ENCODE measurements at places on chromosomes 7 and 10.

DNA sequence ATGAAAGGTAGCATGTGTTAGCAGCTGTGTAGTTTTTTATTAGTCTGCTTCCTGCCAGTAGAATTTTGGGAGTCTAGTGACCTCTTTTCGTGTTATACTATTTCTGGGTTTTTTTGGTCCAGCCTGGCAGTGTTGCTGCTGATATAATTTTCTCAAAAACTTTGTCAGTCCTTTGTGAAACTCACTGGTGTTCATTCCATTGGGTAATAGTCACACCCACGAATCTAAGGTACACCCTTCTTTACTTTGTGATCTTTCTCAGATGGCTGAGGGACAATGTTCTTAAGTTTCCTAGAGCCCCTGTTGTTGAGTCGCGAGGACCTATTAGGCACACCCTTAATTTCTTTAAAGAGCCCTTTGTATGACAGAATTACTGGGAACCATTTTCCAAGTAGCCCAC, 52.3 kb downstream of the TPST1 start:
- no peak for DNase-seq

DNA sequence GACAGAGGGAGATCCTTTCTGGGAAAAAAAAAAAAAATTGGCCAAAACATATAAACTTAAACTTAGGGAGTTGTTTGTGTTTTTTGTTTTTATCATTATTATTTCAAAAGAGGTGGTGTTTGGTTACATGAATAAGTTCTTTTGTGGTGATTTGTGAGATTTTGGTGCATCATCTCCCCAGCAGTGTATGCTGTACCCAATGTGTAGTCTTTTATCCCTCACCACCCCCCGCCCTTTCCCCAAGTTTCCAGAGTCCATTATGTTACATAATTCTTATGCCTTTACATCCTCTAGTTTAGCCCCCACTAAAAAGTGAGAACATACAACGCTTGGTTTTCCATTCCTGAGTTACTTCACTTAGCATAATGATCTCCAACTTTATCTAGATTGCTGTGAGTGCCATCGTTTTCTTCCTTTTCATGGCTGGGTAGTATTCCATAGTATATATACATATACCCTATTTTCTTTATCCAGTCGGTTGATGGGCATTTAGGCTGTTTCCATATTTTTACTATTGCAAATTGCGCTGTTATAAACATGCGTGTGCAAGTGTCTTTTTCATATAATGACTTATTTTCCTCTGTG, 148.1 kb upstream of the ZNF92 start:
- no peak for DNase-seq

GRCh38 chr10:60513281-60513680, 123.6 kb upstream of the ANK3 start:
- no peak for DNase-seq

DNA sequence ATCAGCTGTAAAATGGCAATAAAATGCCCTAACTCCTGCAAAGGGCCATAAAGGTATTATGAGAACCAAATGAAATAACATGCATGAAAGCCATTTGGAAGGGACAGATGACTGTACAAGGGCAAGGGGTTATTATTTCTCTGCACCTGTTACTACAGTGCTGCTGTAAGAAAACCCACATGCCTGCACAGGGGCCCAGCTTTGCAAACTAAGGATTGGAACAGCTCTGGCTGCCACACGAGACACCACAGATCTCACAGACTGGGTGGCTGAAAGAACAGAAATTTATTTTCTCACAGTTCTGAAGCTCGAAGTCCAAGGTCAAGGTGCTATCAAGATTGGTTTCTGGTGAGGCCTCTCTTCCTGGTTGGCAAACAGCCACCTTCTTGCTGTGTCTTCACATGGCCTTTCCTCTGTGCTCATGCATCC, 409.0 kb upstream of the NRP1 start:
- no peak for DNase-seq

GRCh38 chr10:56745490-56745889, 384.4 kb upstream of the ZWINT start:
- DNase-seq = no peak

DNA sequence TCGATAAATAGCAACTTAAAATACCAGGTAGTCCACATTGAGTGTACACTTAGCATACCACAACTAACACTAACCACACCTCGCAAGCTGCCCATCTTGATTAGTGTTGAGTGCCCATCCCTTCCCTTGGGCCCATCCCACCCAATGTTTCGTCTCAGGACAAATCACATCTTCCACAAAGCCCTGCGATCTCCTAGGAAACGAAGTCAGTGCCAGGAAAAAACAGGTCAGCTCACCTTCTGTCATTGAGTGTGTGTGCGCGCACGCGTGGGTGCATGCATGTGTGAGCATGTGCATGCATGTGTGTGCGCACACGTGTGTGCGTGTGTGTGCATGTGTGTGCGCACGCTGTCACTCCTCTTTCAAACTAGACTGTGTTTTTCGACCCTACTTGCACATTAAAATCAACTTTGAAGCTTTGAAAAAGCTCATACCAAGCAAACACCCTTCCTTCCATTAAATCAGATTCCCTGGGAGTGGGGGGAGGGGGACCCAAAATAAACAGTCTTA, 48.8 kb upstream of the OPALIN start:
- DNase-seq = no peak

DNA sequence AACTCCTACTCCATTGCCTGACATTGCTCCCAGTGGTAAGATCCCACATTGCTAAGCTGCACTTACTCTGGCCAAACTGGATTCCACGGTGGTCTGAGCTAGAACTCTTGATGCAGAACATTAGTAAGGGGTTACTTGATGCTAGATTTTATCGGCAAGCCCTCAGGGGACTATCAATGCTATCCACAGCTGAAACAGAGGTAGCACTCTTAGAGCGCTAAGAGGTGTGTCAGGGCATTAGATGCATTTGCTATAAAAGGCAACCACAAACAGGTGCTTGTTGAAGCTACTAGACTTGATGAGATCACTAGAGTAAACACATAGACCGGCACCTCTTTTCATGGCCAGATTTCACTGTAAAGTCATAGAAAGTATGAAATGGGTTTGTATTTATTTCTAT, 116.3 kb downstream of the MDFIC start:
- DNase-seq = no peak

GRCh38 chr7:30163231-30163894, 28.6 kb downstream of the MTURN start:
- DNase-seq = no peak

DNA sequence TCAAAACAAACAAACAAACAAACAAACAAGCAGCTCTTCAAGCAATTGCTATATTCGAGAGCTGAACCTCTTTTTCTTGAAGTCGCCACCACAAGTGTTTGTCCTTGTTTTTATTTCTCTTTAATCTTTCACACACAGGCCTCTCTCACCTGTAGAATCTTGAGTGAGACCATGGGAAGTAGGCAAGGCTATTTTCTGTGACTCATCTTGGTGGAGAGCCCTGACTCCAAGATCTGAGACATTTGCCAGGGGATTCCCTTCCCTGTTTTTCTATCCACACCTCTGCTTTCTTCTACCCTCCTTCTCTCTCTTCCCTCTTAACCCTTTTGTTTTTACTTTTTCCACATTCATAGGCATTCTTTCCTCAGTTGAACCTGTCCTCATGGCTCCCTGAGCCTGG, 8.0 kb upstream of the TAS2R60 start:
- DNase-seq = no peak

GRCh38 chr10:13712476-13712836, 125.7 kb downstream of the PRPF18 start:
- DNase-seq = no peak

DNA sequence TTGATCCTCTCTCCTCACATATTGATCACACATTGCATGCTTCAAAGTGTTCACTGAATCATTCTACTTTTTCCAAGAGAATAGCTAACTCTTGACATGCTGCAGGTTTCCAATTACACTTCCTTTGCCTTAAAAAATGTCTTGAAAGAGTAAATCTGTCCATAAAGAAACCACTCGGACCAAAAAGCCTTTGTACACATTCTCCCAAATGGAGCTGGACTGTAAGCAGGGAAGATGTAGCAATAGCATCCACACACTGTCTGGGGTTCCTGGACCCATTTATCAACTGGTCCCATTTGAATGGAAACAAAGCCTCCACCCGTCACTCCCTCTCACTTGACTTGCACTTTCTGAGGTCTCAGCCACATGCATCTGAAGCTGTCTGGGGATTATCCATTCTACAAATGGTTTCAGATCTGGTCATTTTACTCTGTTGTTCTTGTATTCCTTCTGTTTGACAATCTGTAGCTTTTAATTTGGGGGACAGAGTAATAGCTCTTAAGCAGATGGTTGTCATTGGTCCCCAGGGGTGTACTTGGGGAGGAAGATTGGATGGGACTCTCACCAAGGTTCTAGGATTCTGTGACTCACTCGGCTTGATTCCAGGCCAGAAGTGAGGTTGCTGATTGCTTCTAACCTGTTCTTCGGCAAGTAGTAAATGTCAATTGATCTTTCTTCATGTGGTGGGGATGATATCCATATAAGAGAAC, 203.5 kb downstream of the HIBADH start:
- DNase-seq = no peak

DNA sequence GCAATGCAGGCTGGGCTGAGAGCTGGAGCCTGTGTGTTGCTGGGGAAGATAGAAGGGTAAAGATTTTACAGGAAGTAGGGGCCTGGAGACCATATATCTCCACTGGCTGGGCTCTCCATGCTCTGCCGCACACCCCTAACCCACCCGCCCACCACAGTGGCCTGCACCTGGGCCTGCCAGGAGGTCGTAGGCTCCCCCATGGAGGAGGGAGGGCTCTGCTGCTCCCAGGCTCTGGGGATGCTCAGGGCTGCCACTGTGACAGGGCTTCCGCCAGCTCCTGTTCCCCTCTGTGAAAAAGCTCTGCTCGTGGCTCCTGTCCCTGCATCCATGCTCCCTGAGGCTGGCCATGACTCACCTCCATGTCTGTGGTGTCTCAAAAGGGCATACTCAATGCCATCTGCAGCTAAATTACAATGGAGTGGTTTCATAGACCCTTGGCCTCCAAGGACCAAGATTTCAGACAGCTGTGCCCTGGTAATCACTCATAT, 106.0 kb downstream of the CXCL12 start:
- DNase-seq = no peak

DNA sequence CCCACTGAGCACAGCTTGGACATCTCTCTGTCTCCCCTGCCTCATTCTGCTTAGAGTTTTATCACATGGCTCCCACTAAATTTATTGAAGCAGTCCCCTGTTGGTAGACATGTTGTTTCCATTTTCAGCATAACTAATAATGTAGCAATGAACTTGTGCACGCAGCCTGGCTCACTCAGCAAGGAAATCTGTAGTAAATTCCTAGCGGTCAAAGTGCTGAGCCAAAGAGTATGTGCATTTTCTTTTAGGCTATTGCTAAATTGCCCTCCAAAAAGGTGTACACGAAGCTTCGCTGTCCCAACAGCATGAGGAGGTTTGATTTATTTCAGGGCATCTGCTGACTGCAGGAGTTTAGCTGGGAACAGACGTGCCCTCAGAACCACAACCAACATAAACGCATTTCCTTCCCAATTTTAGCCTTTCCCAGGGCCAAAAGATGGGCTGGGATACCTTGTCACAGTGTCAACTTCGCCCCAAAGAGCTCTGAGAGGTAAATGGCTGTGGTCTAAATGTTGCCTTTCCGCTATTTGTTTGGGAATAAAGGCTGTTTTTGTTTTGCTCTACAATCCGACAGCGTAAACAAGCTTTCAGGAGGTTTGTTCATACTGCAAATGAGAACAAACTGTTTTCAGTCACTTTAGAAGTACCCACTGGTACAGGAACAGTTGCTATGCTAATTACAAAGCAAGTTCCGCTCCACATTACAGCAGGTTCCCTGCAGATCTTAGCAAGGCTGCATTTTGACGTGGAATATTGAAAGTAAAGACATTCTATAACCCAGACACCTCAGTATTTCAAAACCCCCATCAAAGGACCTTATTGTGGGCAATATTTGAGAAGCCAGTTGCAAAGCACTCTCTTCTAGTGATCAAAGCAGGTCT, 16.8 kb downstream of the VSIR start:
- DNase-seq = no peak

GRCh38 chr7:46774515-46774914, 807.4 kb downstream of the TNS3 start:
- DNase-seq = no peak

- no peak for DNase-seq
Observed at GRCh38 chr7:132806834-132807233, 230.6 kb upstream of the PLXNA4 start.

GRCh38 chr7:129797214-129797789, 155.5 kb downstream of the UBE2H start:
- DNase-seq = no peak

DNA sequence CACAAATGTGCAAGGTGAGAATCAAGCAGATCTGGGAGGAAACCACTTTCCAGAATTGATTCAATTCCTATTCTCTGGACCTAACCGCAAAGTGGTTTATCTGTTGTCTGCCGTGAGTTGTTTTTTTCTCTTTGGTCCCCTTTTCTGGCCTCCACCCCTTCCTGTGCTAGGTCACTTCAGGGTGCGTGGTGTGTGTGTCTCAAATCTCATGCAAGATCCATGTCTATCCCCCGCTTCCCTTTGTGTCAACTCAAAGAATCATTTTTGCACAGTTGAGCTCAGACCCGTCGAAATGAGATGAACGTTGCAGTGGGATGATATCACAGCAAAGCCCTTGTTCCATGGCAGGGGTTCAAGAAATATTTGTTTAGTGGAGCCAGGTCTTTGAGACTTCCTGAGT, 184.5 kb downstream of the GATA3 start:
- DNase-seq = no peak
